Fibroblast of mammary gland (primary cell): ENCODE measurements at places on chromosomes 4 and X.
A peak's percentile ranks its signal among the peaks of the same experiment; 100 is the strongest.

DNA sequence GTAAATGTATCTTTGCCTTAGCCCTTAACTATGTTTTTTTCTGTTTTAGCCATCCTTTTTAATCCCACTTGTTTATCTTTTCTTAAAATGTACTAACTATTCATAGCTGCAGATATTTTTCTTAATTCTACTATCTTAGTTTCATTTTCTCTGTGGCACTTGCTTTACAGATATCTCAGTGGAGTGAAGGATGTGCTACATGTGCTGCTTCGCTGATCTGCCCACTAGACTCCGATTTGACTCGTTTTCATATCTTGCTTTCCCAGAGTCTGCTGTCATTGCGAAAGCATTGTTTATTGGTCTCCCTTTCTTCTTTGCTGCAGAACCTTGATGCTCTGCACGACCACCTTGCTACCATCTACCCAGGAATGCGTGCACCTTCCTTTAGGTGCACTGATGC, 30.6 kb downstream of the GUCY1B1 start:
- DNase-seq: no peak

GRCh38 chr4:73704314-73705055, 35.9 kb upstream of the CXCL8 start:
- DNase-seq: peak; percentile 100

GRCh38 chr4:110508827-110509710, 33.1 kb downstream of the ENPEP start:
- DNase-seq: peak; percentile 59

DNA sequence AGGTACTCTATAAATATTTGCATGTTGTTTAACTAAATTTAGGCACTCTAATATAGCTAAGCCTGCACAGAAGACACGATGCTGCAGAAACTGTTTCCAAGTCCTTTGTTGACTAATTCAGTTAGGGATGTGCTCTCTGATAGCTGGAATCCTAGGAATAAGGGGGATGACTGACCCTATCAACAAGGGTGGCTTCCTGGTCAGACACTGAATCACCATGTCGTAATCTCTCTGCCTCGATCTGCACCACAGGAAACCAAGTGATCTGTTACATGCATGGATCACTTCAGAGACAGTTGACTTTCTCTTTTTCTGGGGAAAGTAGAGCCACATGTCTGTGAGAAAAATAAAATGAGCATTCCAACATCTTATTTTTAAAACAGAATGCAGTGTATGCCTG, 169.1 kb downstream of the GUCY2F start:
- DNase-seq: peak; percentile 10

- DNase-seq: no peak
Measured at GRCh38 chr4:5609306-5610007, 98.9 kb downstream of the EVC2 start.

DNA sequence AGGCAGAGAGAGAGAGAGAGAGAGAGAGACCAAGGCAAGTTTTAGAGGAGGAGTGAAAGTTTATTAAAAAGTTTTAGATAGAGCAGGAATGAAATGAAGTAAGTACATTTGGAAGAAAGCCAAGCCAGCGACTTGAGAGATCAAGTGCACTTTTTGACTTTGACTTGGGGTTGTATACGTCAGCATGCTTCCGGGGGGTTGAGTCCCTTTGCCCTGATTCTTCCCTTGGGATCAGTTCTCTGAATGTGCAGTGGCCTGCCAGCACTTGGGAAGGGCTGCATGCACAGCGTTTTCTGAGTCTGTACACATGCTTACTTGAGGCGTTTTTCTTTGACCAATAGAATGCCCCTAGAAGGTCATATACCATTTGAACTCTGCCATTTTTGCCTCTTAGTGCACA, 400.5 kb downstream of the PDGFC start:
- DNase-seq: no peak

DNA sequence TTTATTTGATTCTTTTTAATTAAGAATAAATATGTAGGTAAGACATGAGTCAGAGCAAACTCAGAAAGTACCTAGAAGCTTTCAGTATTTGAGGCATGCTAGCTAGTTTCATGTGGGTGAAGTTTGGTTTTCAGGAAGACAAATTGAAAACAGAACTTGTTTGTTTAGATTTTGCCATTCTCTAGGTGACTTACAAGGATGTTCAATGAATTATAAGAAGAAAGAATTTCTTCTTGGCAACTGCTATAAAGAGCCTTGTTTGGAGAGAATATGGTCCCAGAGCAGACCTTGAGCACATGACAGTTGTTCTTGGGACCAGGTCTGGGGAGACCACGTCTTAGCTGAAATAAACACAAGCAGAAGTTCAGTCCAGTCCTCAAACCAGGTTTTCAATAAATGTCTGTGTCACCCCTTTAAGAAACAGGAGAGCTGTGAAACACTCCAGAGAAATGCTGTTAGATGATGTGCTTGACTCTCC, 38.0 kb upstream of the IL21 start:
- DNase-seq: no peak

DNA sequence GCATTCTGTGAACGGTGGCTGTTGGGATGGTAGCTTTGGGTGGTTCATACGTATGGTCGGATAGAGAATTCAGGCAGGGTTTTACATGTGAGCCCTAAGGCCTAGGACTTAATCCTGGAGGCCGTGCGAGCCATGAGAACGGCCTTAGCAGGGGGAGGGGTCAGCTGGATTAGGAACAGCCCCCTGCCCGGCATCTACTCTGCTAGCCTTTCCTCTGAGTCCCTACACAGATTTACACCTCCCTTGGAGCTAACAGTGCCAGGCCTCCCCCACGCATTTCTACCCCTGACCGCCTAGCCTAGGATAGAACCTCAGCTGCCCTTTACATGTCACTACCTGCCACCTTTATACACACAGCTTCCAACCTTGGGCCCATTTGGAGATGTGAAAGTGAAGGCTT, 7.1 kb downstream of the PRAF2 start:
- DNase-seq: no peak

DNA sequence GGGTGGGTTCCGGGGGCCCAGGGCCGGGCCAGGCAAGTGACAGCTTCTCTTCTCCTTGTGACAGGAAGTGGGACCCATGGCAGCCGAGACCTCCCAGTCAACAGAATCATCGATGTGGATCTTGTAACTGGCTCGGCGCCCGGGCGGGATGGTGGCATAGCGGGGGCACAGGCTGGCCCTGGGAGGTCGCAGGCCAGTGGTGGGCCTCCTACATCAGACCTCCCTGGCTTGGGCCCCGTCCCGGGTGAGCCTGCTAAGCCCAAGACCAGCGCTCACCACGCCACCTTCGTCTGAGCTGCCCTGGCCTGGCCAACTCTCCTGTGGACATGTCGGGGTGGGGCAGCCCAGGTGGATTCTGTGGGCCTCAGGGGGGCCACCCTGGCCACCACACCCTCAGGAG, 2.4 kb upstream of the HGFAC start:
- DNase-seq: no peak

- no peak for DNase-seq
Measured at GRCh38 chrX:8049827-8050226, 121.2 kb downstream of the VCX2 start.

DNA sequence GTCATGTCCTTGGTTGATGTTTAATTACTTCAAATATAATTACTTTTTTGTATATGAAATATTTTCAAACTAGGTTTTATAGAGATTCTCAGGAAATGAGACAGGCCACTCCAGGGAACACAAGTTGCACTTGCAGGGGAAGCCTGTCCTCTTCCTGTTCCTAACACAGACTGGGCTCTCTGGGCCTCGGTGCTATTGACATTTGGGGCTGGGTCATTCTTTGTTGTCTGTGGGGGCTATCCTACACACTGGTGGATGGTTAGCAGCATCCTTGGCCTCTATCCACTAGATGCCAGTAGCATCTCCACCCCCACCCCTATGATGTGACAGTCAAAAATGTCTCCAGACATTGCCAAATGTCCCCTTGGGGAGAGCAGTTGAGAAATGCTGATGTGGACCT, 49.3 kb upstream of the MAP3K15 start:
- DNase-seq: no peak

DNA sequence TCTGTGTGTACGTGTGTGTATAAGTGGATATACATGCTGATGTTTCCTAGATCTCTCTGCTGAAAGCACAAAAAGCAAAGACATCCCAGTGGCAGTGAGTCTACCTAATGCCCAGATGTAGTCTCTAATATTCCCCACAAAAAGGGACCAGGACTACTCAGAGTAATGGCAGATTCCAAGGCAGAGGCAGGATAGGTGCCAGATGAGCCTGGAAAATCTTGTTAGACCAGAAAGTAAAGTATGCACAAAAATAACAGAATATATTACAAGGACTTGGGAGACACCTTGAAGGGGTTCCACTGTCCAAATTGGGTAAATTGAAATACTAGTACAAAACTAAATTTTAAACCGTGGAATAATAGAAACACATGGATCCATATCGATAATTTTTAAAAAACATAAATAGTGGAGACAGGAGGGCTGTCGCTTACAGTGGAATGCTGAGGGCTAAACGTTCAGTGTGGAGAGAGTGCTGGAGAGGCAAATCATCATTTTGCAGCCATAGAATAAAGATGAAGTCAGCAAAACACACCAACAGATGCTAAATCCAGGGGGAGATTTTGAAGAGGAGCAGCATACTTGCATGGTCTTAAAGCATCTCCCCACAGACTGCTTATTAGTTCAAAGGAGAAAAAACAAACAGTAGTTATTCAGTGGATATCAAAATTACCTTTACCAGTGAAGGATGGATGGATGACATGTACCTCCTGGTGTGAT, 123.4 kb upstream of the TSPAN5 start:
- no peak for DNase-seq

DNA sequence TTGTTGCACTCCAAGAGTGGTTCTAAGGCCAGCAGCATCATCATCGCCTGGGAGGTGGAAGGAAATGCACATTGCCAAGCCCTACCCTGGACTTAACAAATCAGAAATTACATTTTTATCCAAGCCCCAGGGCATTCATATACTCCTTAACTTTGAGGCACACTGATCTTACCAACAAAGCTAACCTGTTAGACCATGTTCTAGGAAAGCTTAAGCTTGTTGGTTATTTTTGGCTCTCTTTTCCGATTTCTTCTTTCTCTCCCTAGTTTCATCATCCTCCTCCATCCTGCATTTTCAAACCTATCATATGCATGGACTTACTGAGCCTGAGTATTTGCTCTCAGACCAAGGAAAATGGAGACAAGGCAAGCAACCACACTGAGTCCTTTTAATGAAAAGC, 133.4 kb downstream of the OPHN1 start:
- DNase-seq: no peak

GRCh38 chrX:63656871-63657580, 128.0 kb downstream of the ARHGEF9 start:
- DNase-seq: peak; percentile 72

GRCh38 chr4:127846061-127846460, 34.6 kb upstream of the PLK4 start:
- DNase-seq: no peak

GRCh38 chr4:125169192-125169591, 145.6 kb upstream of the FAT4 start:
- DNase-seq: no peak

- peak; percentile 28 for DNase-seq
Measured at GRCh38 chr4:73964862-73965611, 16.8 kb downstream of the PF4 start.

DNA sequence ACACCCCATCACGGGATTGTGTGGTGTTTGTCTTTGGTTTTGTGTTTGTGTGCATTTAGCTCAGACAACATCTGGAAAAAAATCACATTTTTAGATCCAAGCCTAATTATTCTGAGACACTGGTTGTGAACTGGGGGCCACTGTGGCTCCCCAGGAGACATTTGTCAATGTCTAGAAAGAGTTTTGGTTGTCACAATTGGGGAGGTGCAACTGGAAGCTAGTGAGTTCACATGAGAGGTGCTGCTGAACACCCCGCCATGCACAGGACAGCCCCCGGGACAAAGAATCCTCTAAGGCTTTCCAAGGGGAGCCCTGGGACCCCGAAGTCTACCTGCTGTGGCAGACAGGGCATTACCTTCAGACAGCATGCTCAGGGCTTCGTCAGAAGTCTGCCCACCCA, 26.5 kb downstream of the GPR143 start:
- no peak for DNase-seq

DNA sequence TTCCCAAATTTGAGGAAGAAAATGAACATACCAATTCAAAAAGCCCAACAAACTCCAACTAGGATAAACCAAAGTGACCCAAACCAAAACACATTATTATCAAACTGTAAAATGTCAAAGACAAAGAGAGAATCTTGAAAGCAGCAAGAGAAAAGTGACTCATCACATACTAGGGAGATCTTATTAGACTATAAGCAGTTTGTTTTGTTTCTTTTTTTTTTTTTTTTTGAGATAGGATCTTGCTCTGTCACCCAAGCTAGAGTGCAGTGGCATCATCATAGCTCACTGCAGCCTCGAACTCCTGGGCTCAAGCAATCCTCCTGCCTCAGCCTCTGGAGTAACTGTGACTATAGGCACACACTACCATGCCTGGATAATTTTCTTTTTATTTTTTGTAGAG, 12.6 kb downstream of the C4orf36 start:
- no peak for DNase-seq

DNA sequence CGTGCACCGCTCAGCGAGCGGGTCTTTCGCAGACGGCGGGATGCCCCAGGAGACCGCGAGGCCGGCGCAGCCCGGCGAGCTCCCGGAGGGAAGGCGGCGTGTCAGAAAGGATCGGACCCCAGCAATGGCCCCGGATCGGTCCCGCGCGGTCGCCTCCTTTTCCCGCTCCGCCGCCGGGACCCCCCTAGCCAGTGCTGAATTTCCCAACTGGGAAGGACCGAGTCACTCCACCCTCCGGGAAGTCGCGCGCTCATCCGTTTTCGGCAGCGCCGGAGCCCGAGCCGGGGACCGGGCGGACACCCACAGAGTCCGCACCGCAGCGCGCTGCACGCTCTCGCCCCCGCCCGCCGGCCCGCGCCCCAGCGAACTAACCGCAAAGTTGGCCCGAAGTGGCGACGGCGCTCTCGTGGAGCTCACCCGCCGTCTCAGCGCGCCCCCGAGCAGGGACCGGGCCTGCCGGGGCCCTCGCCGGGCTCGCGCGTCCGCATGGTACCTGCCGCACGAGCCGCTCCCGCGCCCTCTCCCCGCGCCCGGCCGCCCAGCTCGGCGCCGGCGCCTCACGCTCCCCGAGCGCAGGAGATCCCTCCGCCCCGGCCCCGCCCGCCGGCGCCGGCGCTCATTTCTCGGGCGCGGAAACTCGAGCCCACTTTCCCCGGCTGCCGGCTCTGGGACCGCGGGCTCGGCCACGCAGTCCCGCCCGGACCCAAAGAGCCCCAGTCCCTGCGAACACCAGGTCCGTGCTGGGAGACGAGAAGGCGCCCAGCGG, at the start of gene FAT1:
FAT1 (minus strand) TSS at position 565 of the 766 bp plus-strand sequence. CDS start 14,029 bp downstream, outside the sequence.
- DNase-seq: peak; percentile 72

DNA sequence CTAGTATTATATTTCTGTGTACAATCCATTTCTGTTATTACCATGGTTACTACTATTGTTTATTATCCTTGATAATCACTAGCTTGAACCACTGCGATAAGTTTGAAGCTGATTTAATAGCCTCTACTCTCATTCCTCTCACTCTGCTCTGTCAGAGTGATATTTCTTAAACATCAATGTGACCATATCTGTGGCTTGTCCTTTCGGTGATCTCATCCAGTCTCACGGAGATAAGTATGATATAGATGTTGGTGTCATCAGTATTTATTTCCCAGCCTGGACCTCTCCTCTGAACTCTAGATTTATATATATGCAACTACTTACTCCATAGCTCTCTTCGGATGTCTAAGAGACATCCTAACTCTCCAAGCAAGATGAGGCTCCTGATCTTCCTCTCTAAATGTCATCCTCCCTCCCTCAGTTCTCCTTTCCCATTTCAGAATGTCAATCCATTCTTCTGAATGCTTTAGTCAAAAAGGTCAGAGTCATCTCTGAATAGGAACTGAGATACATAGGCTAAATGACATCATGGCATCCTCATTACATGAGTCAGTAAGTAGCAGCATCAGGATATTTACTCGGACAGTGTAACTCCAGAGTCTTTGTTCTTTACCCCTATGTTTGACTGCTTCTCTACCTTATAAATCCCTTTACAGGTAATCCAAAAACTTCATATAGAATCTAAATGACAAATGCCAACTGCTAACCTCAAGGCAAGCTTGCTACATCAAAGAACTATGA, 129.5 kb downstream of the PACRGL start:
- DNase-seq: peak; percentile 52
